Stimulated activated CD8-positive, alpha-beta memory T cell treated with anti-CD3 and anti-CD28 coated beads, Interleukin-7, amount 100 ng/mL, for 4 hours (primary cell): ENCODE measurements at places on chromosomes 12 and 14.

- no peak for DNase-seq
These were observed 1133.2 kb upstream of the TMEM132C start for GRCh38 chr12:127133675-127134335.

- no peak for DNase-seq
These were observed 205.4 kb downstream of the NAV3 start for GRCh38 chr12:78035901-78036606.

GRCh38 chr12:2352203-2352602, 299.4 kb downstream of the CACNA1C start:
- DNase-seq = no peak

GRCh38 chr14:44168566-44168965, 338.5 kb downstream of the FSCB start:
- DNase-seq = no peak

DNA sequence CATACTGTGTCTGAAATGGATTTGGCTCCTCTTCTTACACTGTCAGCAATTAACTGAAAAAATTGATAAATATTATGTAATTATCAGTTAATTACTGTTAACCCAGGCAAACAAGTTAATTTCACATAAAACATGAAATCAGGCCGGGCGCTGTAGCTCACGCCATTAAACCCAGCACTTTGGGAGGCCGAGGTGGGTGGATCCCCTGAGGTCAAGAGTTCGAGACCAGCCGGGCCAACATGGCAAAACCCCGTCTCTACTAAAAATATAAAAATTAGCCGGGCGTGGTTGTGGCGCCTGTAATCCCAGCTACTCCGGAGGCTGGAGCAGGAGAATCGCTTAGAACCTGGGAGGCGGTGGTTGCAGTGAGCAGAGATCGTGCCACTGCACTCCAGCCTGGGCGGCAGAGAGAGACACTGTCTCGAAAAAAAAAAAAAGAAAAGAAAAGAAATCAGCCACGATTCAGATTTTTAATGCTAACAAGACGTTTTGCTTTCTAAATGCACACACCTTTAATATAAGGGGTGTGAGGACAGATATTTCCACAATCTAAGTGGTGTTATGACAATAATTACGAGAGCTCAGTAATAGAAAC, 473 bp upstream of the TMEM19 start:
- DNase-seq = no peak

GRCh38 chr12:57156701-57157403, 9.4 kb upstream of the LRP1-AS start:
- DNase-seq = no peak

DNA sequence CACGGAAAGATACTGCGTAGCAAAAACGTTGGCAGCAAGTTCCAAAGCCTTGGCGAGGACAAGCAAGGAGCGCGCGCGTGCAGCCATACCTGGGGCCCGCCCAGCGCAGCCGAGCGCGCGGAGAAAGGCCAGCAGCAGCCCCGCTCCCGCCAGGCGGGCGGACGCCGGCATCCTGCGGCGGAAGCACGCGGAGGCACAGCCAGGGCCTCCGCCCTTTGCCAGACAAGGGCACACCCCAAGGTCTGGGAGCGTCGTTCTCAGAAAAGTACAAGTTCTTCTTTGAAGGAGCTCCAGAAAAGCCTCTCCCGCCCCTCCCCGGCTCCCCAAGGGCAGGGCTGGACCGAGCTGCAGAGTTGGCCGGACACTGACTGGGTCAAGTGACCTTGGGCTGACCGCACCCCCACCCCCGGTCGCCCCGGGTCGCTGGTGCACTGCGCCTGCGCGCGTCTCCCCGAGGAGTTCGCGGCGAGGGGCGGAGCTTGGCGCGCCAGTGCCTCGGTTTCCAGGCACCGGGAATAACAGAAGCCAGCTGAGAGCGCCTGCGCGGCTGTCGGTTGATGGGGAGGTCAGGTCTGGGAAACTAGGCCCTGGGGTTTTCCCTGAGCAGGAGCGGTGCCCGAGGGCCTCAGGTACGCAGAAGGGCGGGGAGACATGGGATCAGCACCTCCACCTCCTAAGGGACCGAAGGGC, at the start of gene ZC2HC1C:
TSS of gene ZC2HC1C (plus strand) at position 521 of the 690 bp plus-strand sequence. CDS start 933 bp downstream, outside the sequence.
- DNase-seq = peak; percentile 12

DNA sequence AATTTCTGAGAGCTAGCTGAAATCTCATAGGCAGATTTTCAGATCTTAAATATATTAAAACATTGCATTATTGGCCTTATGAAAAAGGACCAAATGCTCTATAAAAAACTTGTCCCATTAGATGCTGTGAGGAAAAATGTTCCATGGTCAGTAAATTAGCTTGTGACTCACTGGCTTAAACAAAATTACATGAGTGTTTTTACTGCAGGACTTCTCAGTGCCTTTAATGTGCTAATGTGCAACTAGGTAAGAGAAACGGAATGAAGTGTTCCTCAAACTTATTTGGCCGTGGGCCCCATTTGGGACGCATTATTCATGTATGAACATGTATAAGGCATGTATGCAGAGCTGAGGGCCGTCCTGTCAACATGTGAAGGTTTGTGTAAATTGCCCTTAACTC, 41.7 kb downstream of the MYRFL start:
- no peak for DNase-seq

- DNase-seq = no peak
These were observed 111.2 kb downstream of the KIF21A start for GRCh38 chr12:39331539-39332261.

- no peak for DNase-seq
These were observed 22.7 kb upstream of the SRGAP1 start for GRCh38 chr12:63821781-63822251.

- no peak for DNase-seq
These were observed 926 bp downstream of the HRK start for GRCh38 chr12:116880213-116880816.

GRCh38 chr12:11758510-11759493, 109.3 kb downstream of the ETV6 start:
- DNase-seq = no peak

DNA sequence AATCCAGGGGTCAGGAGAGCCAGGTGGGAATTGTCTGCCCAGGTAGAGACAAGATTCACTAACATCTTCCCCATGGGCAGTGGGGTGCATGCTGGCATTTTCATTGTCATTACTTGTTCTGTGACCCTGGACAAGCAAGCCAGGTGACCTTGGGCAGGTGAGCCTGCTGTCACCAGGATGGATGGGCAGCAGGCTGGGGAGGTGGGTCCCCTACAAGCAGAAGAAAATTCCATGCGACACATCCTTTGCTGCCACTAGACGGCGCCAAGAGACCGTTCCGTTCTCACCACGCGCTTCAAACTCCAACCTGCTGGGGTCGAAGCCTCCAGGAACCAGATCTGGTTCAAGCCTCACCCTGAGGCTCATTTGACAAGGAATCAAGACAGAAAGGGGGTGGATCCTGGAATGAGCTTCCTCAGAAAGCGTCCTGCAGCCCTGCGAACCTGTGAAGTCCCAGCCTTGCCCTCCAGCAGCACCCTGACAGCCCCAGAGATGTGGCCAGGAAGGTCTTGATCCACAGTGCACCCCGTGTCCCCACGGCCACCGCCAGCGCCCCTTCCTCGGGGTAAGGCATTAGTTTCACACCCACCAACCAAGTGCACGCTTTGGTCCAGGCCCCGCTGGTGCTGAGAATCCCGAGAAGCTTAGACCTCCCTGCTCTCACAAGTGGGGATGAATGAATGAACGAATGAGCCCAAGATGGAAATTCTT, 3.2 kb upstream of the DYNC1H1 start:
- DNase-seq = peak; percentile 66

- no peak for DNase-seq
These were observed 10.0 kb downstream of the SINHCAF start for GRCh38 chr12:31315784-31316465.
